ENCODE measurements at places on chromosomes 7 and 10. TPM values are rescaled to one million over a fixed set of nuclear protein-coding genes. Genes with fewer than 3 reads are reported as not detected.
A peak's percentile ranks its signal among the peaks of the same experiment; 100 is the strongest.

HTRA1 gene
- 8.4 TPM for total RNA-seq

GRCh38 chr10:63634488-63635065 lies 113.4 kb downstream of the REEP3 start:
- DNase-seq = no peak
- peaks cover 13% of the 10 kb centered on the region for H3K4me1 ChIP-seq
- H3K27me3 ChIP-seq = no peaks in the 10 kb centered on the region
- H3K36me3 ChIP-seq = no peaks in the 10 kb centered on the region

GRCh38 chr10:129703287-129704137 lies 236.5 kb downstream of the MGMT start:
- H3K27ac ChIP-seq = no peak overlapping the region
- no peak for DNase-seq
- H3K4me1 ChIP-seq = no peaks in the 10 kb centered on the region
- H3K27me3 ChIP-seq = no peaks in the 10 kb centered on the region
- H3K4me3 ChIP-seq = no peak overlapping the region
- H3K36me3 ChIP-seq = no peaks in the 10 kb centered on the region

DNA sequence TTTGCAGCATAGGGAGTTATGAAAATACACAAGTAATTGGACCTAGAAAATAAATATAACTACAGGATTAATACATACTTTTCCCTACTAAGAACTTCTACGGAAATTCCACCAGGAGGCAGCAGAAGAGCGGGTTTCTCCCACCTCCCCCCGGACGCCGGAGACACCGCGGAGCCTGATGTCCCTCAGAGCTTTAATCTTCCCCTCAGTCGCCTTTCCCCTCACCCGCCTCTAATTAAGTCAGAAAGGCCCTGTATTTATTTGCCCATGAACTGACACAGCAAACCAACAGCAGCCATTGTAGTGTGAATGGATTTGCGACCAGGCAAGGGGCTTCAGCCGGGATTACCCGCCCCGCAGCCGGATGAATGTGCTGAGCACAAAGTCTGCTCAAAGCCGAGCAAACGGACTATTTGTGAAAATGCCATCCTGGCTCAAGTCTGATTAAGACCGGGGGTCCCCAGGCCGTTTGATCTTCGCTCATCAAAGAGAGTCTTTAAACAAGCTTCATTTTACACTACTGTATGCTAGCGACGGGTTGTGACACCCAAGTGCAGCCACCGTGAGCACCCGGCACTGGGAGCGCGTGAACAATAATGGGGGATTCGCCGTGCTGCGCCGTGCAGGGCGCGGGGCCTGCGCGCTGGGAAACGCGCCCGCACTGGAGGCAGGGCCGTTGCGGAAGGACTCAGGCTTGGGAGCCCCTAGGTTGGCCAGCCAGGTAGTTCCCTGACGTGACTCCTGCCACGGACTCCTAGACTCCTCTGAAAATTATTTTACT lies 5.6 kb upstream of the DKK1 start:
- H3K27ac ChIP-seq = no peak overlapping the region
- no peak overlapping the region for H3K4me3 ChIP-seq
- peaks cover 5% of the 10 kb centered on the region for H3K4me1 ChIP-seq

DNA sequence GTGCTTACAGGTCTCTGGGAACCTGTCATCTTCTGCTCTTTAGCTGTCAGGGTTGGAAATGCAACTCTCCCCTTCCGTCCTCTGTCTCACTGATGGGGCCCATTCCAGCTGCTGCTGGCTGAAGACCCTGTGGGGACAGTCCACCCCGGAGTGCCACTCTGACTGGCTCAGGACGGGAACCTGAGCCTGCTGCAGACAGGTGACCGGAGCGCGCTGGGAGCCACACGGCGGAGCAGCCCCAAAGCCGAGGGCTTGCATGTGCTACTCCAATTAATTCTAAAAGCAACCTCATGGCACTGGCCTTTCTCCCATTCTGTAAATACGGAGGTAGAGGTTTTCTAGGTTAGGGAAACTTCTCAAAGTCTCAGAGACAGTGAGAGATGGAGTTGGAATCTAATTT lies 223.5 kb upstream of the PITRM1 start:
- no peaks in the 10 kb centered on the region for H3K27me3 ChIP-seq
- H3K36me3 ChIP-seq = no peaks in the 10 kb centered on the region
- no peak overlapping the region for H3K4me3 ChIP-seq
- H3K4me1 ChIP-seq = peaks cover 60% of the 10 kb centered on the region
- no peak overlapping the region for H3K27ac ChIP-seq
- no peak for DNase-seq

DNA sequence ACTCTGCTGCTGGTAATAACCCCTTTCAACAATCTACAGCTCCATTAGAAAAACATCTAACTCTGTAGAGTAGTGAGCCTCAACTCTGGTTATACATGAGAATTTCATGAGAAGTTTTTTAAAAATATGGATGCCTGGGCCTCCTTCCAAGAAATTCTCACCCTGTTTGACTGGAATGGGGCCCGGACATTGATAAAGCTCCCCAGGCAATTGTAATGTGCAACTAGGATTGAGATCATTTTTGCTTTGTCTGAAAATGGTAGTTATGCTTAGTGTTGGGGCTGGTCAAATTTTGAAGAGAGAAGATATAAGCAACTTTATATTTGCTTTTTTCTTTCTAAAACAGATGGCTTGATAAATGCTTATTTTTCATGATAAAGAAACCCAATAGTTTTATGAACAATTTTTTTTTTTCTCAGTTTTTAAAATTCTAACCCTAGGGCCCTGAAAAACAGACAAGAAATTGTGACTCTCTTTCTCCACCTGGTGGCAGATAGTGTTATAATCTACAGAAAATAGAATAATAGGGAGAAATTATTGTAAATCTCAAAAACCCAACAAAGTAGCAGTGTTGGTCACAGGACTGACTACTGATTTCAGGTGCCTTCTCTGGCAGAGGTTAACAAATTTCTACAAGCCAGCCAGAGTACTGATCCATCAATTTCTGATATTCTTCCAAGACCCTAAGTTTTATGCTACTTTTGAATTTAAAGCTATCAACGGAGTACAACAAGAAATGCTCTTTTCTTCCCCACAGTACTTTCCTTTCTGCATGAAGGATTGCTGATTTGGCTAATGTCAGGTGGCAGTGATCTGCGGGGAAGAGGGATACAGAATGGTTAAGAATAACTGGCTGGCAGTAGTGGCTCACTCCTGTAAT lies 174.8 kb downstream of the DKK1 start:
- H3K4me3 ChIP-seq = no peak overlapping the region
- no peaks in the 10 kb centered on the region for H3K36me3 ChIP-seq
- peak overlapping the region; percentile 20 for H3K27ac ChIP-seq
- peaks cover 42% of the 10 kb centered on the region for H3K4me1 ChIP-seq

DNA sequence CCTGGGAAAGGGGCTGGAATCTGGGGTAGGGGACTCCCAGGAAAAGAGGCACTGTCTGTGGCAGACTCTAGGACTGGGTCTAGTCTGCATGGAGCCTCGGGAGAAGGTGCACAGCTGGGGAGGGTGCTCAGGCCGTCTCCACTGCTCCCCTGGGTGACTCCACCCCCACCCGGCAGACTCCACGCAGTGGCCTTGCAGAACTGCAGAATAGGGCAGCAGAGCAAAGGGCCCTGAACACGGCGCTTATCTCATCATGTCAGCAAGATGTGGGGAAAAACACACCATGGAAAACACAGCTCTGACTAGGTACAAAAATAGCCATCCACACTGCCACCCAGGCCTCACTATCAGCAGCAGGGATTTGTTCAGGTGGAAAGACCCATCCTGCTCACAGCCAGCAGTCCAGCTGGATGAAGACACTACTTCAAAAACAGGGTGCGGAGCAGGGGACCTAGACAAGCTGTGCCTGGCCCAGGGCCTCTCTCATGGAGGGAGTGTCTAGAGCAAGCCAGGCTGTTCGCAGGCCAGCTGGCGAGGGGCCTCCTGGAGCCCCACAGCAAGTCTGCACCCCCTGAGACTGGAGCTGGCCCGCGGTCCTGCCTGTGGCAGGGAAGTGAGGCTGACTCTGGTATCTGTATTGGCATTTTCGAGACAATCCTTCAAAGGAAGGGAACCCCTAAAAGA lies 11.7 kb downstream of the MAT1A start:
- DNase-seq = no peak
- no peak overlapping the region for H3K4me3 ChIP-seq
- H3K27me3 ChIP-seq = no peaks in the 10 kb centered on the region

IGFBP1 gene
- total RNA-seq = not detected

PPP1R3A gene
- total RNA-seq = not detected

MACROH2A2 gene
- total RNA-seq = 45.5 TPM

POMZP3 gene
- total RNA-seq = 8.5 TPM

DNA sequence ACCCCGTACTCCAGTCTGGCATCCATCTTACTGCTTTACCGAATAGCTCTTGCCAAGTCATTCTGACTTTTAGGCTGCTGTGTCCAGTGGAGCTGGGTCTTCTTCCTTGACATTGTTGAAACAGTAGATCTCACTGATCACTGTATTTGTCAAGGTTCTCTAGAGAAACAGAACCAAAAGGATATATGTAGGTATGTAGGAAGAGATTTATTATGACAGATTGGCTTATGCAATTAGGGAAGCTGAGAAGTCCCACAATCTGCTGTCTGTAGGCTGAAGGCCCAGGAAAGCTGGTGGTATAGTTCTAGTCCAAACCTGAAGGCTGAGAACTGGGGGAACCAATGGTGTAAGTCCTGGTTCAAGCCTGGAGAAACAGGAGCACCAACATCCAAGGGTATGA lies 12.1 kb upstream of the PRRT4 start:
- DNase-seq = no peak
- no peaks in the 10 kb centered on the region for H3K36me3 ChIP-seq
- no peaks in the 10 kb centered on the region for H3K4me1 ChIP-seq
- no peak overlapping the region for H3K27ac ChIP-seq

BTBD16 gene
- total RNA-seq = not detected

DNA sequence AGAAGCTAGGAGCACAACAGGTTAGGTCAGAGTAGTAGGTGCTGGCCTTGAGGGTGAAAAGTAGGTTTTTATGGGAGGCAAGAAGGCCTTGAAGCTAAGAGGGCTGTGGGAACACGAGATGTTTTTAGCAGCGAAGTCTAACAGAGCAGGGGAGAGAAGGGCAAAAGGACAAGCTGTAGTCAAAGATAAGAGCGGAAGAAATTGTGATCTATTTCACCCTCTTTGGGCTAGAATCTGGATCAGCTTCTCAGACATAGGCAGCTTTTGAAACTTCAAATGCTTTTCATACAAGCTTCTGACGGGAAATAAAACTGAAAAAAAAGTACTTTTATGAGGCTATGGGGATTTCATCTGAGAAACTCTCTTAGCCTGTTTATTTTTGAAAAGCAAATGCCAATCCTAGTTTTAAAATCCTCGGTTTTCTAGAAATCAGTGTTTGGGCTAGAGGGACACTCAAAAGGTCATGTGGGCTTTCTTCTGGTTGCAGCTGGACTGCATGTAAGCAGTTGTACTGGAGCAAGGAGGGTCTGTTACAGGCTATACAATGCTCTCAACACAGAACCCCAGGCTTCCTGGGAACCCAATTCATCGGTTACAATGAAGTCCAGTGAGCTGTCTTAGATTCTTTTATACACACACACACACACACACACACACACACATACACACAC lies 83.6 kb downstream of the RNF216 start:
- peaks cover 63% of the 10 kb centered on the region for H3K4me1 ChIP-seq
- H3K27ac ChIP-seq = no peak overlapping the region
- H3K27me3 ChIP-seq = no peaks in the 10 kb centered on the region

GRCh38 chr7:20152511-20152910 lies 64.7 kb downstream of the MACC1 start:
- H3K36me3 ChIP-seq = no peaks in the 10 kb centered on the region
- peaks cover 21% of the 10 kb centered on the region for H3K4me1 ChIP-seq
- no peak overlapping the region for H3K4me3 ChIP-seq
- H3K27ac ChIP-seq = no peak overlapping the region
- peak; percentile 60 for DNase-seq

DNA sequence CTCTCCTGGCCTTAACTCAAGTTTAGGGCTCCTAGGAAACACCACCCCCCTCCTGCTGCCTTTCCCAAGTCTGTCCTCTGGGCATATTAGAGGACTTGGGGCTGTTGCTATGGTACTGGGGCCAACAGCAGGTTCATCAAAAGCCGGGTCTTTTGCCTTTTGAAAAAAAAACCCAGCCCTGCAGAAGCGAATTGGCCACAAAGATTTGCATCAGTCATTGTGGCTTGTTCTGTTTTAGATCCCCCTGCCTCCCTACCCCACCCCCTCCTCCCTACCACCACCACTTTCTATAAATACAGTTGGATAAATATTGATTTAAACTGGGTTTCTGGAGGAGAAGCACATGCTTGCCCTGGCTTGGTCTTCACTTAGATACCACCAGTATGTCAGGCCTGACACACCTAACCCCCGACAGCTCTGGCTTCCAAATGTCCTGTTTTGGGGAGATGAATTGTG lies 7.0 kb downstream of the MXI1 start:
- H3K27ac ChIP-seq = no peak overlapping the region
- H3K4me3 ChIP-seq = no peak overlapping the region
- H3K36me3 ChIP-seq = no peaks in the 10 kb centered on the region

DNA sequence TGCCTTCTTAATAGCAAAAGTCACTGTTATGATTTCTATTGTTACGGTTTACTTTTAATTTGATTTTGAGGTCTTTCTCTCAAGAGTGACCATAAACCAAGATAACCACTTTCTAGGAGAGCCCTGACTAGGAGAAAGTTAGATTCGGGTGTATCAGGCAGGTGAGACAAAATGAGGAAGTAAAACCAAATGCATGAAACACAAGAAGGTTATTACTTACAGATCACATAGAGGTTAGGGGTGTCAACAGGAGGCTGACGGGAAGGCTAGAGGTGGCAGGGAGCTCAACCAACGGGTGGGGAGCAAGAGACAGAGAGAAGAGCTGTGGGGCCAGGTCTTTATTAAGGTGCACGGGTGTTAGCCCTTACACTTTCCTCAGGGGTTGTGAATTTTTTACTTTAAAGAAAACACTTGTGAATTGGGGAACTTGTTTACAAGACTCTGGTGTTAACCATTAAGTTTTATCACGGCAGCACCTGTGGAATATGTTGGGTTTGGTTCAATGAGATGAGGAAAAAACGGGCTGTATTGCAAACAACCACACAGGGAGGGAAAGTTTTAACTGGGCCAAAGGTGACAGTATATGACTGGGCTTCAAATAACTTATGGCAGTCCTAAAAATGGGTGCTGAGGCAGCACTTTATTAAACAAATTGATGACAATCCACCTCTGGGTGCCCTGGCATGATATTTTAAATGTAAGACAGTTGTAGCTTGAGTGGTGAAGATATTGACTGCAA lies 154.9 kb downstream of the SDHAF3 start:
- H3K27me3 ChIP-seq = no peaks in the 10 kb centered on the region
- no peak for DNase-seq
- H3K27ac ChIP-seq = no peak overlapping the region
- no peaks in the 10 kb centered on the region for H3K36me3 ChIP-seq
- no peak overlapping the region for H3K4me3 ChIP-seq
- H3K4me1 ChIP-seq = no peaks in the 10 kb centered on the region

GRCh38 chr10:123896246-123896927 lies 4.8 kb upstream of the CPXM2 start:
- no peak for DNase-seq
- H3K4me1 ChIP-seq = no peaks in the 10 kb centered on the region
- H3K27ac ChIP-seq = no peak overlapping the region

RARRES2 gene
- total RNA-seq = not detected

GRCh38 chr10:25934621-25935139 lies 651 bp downstream of the MYO3A start:
- no peak overlapping the region for H3K27ac ChIP-seq
- no peak for DNase-seq
- H3K4me3 ChIP-seq = no peak overlapping the region
- no peaks in the 10 kb centered on the region for H3K36me3 ChIP-seq
- peaks cover 6% of the 10 kb centered on the region for H3K4me1 ChIP-seq

Data from SJSA1 (cell line).